ENCODE measurements at places on chromosomes 16 and 17.

GRCh38 chr17:81223762-81224130 lies 981 bp upstream of the CEP131 start:
- no peak for DNase-seq

GRCh38 chr17:3911271-3912053 lies 4.8 kb downstream of the P2RX1 start:
- peak; percentile 57 for DNase-seq

GRCh38 chr17:67289181-67289876 lies 44.3 kb upstream of the HELZ start:
- DNase-seq = no peak

GRCh38 chr16:27318392-27319256 lies 4.8 kb downstream of the IL4R start:
- DNase-seq = peak; percentile 15

- no peak for DNase-seq
Observed at GRCh38 chr16:57541754-57542435, 548 bp upstream of the ADGRG5 start.

DNA sequence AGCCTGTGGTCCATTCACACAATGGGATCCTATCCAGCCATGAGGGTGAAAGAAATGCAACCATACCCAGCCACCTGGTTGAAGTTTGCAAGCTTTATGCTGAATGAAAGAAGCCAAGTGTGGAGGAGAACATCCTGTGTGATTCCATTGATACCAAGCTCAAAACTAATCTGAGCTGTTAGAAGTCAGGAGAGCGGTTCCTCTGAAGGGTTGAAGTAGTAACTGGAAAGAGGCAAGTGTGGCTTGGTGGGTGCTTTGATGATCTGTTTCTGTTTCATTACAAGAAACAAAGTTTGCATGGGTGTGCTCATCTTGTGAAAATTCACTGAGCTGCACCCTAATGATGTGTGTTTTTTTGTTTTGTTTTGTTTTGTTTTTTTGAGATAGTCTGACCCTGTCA lies 99.4 kb downstream of the SALL1 start:
- DNase-seq = no peak

Data from T-cell (primary cell).